ENCODE measurements at places on chromosomes 2 and 18. TPM values are rescaled to one million over a fixed set of nuclear protein-coding genes. Genes with fewer than 3 reads are reported as not detected.

The NBAS gene
- 77.7 TPM for total RNA-seq

The SLC66A3 gene
- total RNA-seq: 17.3 TPM

The MLPH gene
- 32.2 TPM for total RNA-seq

The DSG4 gene
- not detected for total RNA-seq

The C2orf80 gene
- total RNA-seq: not detected

The SCN7A gene
- total RNA-seq: under 0.01 TPM

The KLHL29 gene
- 3.1 TPM for total RNA-seq

The CD8A gene
- not detected for total RNA-seq

The SERPINB13 gene
- not detected for total RNA-seq
